ENCODE measurements at places on chromosomes 4 and X.

GRCh38 chr4:869776-870175 is 43.8 kb upstream of the CPLX1 start:
- no peak for DNase-seq

- DNase-seq: no peak
Observed at GRCh38 chrX:148582353-148582752, 81.9 kb downstream of the AFF2 start.

GRCh38 chrX:113289503-113289902 is 448.9 kb upstream of the AMOT start:
- no peak for DNase-seq

DNA sequence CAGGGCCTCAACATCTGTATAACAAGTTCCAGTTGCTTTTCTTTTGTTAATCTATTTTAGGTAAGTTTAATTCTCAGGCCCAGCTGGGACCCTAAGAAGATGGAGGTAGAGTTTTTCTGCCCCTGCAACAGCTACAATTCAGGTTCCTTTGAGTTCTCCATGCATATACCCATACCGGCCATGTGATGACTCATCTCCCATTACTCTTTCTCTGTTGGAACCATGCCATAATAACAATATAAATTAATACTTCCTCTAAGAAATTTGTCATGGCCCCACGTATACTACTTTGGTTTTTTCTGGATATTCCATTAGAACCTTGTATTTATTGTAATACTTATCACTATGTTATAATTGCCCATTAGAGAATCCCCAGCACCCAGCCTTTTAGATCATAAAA is 1.3 kb upstream of the INTU start:
- DNase-seq: no peak

DNA sequence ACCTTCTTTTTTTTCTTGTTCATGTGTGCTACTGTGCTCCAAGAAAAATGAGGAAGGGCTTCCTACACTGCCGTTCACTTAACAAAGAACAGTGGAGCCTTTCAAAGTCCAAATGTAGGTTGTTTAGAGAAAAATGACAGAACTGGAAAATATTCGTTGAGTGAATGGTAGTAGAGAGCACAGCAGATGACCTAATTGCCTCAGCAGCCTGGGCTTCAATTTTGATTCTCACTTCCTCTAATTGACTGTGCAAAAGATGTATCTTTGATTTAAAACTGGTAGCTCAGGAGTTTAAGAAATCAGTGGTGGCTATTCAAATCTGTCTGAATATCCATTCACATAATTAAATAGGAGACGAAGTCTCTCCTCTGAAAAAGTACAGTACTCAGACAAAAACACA is 5.2 kb downstream of the NLGN4X start:
- DNase-seq: no peak

DNA sequence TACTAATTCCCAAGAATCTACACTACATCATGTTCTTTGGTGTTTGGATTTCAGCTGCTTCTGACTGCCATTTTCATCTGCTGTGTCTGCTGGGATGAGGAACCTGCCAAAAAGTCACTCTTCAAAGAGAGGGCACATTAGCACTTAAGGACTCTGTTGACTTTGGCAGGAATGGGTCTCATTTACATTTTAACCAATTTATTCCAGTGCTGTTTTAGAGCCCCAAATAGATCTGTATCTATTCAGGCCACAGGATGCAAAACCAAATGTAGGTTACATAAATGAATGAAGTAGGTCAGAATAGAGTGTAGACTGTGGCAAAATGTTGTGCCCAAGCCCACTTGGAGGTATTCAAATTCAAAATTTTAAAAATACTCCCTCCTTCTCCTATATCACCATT is 14.4 kb downstream of the TXK start:
- no peak for DNase-seq

Measured in activated CD4-positive, alpha-beta T cell treated with anti-CD3 and anti-CD28 coated beads for 36 hours (primary cell).